Esophagus muscularis mucosa (tissue), 4 donors: ENCODE measurements at places on chromosomes 5 and 9.

GRCh38 chr9:6887051-6887450, 129.3 kb downstream of the KDM4C start:
- DNase-seq = no peak

GRCh38 chr5:116546743-116547124, 27.9 kb downstream of the SEMA6A start:
- DNase-seq = no peak

- DNase-seq = no peak
Observed at GRCh38 chr9:103977163-103977562, 116.9 kb upstream of the SMC2 start.

- no peak for DNase-seq
Observed at GRCh38 chr5:72641164-72641563, 134.0 kb upstream of the ZNF366 start.

GRCh38 chr5:14591548-14591947, 10.0 kb downstream of the OTULINL start:
- DNase-seq = no peak

DNA sequence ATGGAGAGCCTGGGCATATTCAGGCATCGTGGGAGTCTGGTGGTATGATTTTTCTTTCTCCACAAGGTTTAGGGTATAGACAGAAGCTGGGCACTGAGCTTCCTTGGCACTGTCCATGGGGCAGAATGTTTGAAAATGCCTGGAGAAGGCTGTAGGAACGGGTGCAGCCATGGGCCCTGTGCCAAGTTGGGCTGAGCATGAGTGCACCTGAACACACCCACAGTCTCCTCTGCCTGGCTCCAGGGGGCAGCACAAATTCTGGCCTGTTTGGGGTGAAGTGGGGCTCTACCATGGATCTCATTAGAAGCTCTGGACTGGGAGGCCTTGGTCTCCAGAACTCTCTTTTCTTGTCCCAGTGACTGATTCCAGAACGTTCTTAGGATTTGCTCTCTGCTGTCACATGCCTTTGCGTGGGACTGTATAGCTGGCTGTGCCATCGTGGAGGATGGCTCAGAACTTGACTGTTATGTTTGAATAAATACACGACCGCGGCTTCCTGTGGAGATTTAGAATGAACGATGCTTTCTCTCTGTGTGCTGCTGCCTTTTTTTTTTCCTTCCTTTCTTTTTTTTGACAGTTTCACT, 229.8 kb downstream of the FANCC start:
- DNase-seq = no peak

GRCh38 chr9:22452415-22453010, 5.9 kb downstream of the DMRTA1 start:
- DNase-seq = no peak

DNA sequence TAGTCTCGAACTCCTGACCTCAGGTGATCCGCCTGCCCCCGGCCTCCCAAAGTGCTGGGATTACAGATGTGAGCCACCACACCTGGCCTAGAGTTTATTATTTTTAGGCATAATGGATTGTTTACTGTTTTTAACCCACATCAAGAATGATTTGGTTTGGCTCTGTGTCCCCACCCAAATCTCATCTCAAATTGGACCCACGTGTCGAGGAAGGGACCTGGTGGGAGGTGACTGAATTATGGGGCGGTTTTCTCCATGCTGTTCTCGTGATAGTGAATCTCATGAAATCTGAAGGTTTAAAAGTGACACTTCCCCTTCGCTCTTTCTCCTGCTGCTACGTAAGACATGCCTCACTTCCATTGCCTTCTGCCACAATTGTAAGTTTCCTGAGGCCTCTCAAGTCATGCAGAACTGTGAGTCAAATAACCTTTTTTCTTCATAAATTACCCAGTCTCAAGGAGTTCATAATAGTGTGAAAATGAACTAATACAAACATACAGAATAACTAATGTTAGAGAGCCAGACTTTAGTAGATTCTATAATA, 88.2 kb downstream of the RICTOR start:
- DNase-seq = no peak

- no peak for DNase-seq
Observed at GRCh38 chr5:177508221-177508611, 1.4 kb downstream of the DOK3 start.

DNA sequence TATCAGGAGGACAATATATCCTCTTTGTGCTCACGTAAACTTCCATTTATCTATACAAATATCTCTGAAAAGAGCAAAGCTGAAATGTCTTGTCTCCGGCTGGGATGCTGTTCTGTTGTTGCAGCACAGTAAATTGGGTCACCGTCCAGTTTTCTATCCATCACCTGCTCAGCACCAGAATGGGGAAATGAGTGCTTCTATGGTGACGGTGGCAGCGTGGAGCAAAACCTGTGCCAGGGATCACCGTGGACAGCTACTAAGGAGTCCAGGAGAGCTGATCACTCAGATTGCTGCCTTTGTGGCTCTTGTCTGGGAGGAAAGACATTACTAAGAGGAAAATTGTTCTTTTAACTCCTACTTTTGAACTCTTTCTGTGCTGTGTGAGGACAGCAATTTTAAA, 531.6 kb downstream of the PSAT1 start:
- DNase-seq = no peak

DNA sequence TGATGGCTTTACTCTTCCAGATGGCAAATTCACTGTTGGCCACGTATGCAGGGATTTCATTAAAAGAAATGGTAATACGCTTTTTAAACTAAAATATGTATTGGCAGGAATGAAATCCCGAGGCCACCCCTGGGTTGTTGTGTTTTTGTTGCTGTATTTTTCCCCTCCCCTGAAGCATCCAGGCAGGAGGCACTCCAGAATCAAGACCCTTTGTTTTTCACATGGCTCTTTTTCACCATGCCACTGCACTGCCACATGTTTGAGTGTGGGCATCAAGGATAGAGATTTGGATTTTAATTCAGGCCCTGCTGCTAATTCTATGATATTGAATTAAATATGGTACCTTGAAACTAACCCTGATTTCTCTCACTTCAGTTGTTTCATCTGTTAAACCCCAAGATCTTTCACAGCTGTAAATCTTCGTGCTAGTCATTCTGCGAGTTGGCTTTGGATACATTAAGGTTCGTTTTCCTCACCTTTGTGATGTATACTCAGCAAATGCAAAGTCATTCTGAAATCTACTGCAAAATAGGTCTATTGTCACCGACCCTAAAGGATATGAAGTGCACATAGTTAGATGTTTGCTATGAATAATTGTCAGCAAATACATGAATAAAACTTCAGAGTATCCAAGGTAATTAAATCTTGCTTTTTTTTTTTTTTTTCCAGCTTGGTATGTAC, 533.4 kb downstream of the PTPRD start:
- DNase-seq = no peak

GRCh38 chr5:151204051-151204450, 19.8 kb downstream of the CCDC69 start:
- peak; percentile 66 for DNase-seq

DNA sequence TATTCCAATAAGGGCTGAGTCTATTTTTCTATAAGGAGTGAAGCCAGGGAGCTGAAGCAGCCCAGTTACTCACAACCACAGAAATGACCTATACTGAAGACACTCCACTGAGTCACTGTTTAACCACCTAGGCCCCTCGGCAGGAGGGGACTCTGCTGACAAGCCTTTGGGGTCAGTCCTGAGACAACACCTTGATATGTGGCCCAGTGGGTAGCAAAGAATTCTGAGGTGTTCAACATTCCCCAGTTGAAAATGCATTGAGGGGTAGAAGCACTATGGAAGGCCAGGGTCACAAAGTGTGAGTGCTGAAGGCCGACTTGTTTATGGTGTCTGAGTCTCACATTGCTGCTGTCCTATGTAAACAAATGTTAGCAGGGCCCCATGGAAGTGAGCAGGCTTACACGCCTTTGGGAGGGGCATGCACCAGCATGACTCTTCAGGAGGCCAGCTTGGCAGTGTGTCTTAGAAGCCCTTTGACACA, 112.6 kb upstream of the NFIL3 start:
- peak; percentile 91 for DNase-seq

DNA sequence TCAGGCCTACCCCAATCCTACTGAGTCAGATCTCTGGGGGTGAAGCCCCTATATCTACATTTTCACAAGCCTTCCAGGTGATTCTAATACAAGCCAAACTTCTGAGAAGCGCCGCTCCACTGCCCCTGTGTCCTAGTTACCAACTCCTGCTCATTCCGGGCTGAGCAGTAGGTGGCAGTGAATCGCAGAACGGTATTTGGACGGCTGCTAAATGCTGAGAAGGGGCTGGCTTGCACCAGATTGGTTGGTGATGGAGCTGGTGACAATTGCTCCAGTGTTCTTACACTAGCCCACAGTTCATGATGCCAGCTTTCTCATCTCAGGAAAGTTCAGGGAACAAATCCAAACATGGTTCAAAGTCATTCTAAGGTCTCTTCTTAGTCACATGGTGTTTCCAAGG, 31.1 kb upstream of the FGF1 start:
- no peak for DNase-seq

GRCh38 chr9:107467416-107467815, 22.2 kb downstream of the KLF4 start:
- DNase-seq = no peak

- DNase-seq = no peak
Observed at GRCh38 chr9:72334658-72335337, 30.2 kb downstream of the ZFAND5 start.
